ENCODE measurements at places on chromosomes 6 and 20.

DNA sequence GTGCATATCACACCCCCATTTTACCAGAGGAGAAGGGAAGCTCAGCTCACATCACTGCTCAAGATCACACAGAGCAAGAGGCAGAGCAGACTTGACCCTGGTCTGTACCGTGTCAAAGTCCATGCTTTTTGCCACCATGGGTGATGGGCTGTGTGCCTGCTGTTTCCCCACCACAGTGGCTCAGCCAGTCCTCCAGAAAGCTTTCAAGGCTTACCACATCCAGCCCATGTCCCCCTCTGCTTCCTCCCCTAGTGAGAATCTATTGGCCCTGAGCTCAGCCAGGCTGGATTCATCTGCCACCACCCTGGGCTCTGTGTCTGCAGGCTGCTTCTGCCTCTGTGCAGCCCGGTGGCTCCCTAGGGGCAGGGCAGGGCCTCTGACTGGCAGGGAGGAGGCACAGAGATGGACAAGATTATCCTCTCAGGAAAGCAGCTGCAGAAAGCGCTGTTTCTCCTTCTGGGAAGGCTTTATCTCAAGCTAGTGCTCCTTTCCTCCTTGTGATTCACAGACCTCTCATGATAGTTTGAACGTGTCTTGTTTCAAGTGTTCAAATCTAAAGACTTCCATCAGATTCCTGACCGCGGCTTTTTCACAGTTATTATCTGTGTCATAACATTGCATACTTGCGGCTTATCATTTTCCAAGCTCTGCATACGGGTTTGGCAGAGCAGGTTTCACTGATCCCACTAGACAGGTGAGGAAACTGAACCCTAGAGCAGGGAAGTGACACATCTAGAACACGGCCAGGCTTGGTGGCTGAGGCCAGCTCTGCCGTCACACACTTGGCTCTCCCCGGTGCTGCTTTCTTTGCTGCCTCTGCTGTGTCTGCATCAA is 37.4 kb downstream of the VEGFA start:
- DNase-seq = no peak

GRCh38 chr6:162468326-162468725 is 259.2 kb downstream of the PRKN start:
- no peak for DNase-seq

- no peak for DNase-seq
Measured at GRCh38 chr6:148983966-148984365, 237.1 kb downstream of the UST start.

- no peak for DNase-seq
Measured at GRCh38 chr6:170367241-170367640, 60.7 kb downstream of the FAM120B start.

GRCh38 chr20:57663241-57663640 is 43.0 kb upstream of the ZBP1 start:
- no peak for DNase-seq

- DNase-seq = no peak
Measured at GRCh38 chr6:158061709-158062461, 80.2 kb downstream of the SYNJ2 start.

- no peak for DNase-seq
Measured at GRCh38 chr6:18835976-18836375, 448.8 kb downstream of the RNF144B start.

- DNase-seq = no peak
Measured at GRCh38 chr6:63307581-63308246, 12.1 kb downstream of the LGSN start.

- no peak for DNase-seq
Measured at GRCh38 chr20:48354903-48355302, 472.9 kb downstream of the PREX1 start.

GRCh38 chr6:145017051-145017450 is 718.3 kb downstream of the EPM2A start:
- no peak for DNase-seq

- DNase-seq = no peak
Measured at GRCh38 chr6:87682310-87682709, 19.7 kb downstream of the AKIRIN2 start.

GRCh38 chr20:33009214-33010132 is 2.0 kb downstream of the BPIFB2 start:
- DNase-seq = no peak

DNA sequence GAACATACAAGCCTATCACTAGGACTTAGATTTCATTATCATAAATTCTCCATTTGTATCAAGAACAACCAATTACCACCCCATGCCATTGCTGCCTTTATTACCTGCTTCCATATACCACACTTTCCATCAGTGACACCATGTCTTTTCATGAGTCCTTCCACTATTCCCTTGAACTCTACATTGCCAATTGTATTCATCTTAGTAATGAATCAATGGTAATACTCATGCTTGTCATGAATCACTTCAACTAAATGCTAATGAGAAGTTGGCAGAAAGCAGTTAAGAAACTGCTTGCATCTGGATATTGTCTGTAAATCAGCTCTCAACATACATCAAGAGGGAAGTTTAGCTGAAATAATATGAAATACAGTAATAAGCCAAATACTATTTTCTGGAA is 61.2 kb upstream of the RNF217 start:
- DNase-seq = no peak

DNA sequence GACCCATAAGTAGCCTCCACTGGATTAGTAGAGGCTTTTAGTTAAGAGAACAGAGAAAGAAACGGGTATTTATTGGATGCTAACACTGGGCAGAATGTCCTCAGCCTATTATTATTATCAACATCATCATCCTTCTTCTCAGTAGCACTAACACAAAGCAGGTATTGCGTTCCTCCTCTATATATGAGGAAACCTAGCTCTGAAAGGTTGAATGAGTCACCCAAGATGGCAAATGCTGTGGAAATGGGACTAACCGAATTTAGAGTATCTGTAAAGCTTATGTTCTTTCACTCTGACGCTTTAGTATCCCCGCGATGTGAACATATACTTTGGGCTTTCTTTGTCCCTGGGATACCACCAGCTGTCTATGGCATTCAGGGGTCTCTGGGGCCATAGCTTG is 77.0 kb downstream of the ADTRP start:
- DNase-seq = no peak

DNA sequence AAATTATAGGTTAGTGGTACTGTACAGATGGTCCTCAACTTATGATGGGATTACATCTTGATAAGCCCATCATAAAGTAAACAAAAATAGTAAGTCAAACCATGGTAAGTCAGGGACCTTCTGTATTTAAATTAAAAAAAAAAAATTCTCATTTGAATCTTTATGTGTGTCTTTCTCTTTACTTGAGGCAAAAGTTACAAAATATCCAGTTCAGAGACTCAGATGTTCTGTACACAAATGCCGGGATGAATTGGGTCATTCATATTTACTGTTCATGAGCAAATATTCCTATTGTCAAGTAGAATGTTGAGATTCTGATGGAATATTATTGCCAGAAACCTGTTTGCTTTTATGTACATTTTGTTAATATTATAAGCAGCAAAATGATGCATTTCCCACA is 13.4 kb downstream of the PHACTR2 start:
- no peak for DNase-seq

GRCh38 chr6:137313928-137314855 is 95.0 kb upstream of the IFNGR1 start:
- peak; percentile 35 for DNase-seq

- DNase-seq = no peak
Measured at GRCh38 chr6:54291146-54291545, 17.1 kb upstream of the TINAG start.

DNA sequence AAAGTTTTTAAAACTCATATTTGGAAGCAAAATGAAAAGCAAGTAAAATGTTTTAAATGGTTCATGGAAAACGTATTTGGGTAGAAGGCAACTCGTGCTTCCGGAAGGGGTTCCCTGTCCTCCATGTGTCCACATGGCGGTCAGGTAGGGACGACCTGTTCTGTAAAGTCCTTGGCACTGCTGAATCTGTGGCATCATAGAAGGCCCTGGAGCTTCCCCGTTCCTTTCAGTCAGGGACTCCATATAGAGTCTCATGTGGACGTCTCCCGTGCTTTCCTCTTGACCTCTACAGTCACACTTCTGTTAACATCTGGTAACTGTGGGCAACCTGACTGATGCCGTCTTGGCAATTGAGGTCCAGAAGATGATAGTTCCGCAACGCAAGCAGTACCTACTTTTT is 11.4 kb downstream of the DYNLT1 start:
- no peak for DNase-seq

DNA sequence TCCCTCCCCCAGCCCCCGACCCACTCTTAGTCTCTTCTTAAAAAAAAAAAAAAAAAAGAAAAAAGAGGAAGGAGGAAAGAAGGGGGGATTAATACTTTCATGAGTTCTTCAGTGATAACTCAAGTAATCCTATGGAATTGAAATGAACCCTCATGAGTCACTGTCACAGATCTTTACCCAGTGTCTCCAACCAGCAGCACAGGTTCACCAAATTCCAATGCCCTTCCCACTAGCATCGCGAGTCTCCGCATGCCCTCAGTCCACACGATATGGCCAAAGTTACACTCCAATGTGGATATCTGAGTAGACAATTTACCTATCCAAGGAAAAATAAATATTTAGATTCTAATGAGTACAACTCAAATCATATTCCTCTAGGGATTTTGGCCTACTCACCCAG is 74.5 kb downstream of the MDN1 start:
- no peak for DNase-seq

GRCh38 chr6:165245287-165245686 is 64.1 kb downstream of the C6orf118 start:
- peak; percentile 22 for DNase-seq

- DNase-seq = no peak
Measured at GRCh38 chr6:14945461-14946185, 300.2 kb upstream of the JARID2 start.

GRCh38 chr6:130029163-130029562 is 10.8 kb downstream of the L3MBTL3 start:
- no peak for DNase-seq

GRCh38 chr6:128827675-128828464 is 55.1 kb upstream of the LAMA2 start:
- no peak for DNase-seq

- no peak for DNase-seq
Measured at GRCh38 chr20:50330504-50331313, 140.1 kb downstream of the CEBPB start.

- no peak for DNase-seq
Measured at GRCh38 chr6:138972226-138972665, 15.8 kb downstream of the REPS1 start.

GRCh38 chr20:2814587-2815051 is at the start of gene C20orf141:
Gene C20orf141 (plus strand): TSS chr20:2814987. CDS start chr20:2815185, 198 bp downstream.
- no peak for DNase-seq

DNA sequence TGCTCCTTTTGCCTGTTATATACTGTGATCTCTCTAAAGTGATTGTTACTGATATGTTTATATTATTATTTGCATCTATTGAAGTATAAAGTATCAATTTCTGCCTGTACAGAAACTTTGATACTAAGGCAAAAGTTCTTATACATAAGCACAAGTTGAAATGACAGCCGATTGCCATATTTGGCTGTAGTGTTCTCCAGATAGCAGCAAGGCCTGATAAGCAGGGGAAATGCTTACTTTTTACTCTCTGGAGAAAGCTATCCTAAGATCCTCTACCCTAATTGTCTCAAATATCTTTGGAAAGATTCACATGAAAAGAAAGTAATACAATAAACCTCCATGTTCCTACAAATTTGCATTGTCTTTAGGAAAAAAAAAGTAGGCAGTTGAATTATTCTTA is 31.4 kb downstream of the SENP6 start:
- DNase-seq = no peak

- no peak for DNase-seq
Measured at GRCh38 chr6:98054453-98054852, 771.4 kb upstream of the MMS22L start.

- no peak for DNase-seq
Measured at GRCh38 chr20:881051-881782, 34.9 kb downstream of the ANGPT4 start.

- DNase-seq = no peak
Measured at GRCh38 chr20:48459722-48460395, 367.9 kb downstream of the PREX1 start.

DNA sequence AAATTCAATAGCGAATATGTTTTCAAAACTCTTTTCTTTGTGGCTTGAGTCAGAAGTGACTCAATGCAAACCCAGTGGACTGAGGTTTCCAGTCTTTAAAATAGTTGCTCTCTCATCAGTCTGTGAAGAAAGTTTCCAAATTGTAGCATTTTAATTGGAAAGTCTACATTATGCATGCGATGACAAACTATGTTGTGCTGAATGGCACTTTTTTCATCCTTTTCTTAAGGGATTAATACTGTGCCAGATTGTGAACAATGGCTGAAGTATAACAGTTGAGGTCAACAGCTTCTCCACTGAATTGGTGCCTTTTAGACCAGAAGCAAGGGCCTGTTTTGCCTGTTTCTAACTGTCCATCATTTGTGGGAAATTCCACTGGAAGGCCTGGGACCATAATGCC is 377.1 kb downstream of the BTBD9 start:
- DNase-seq = no peak

DNA sequence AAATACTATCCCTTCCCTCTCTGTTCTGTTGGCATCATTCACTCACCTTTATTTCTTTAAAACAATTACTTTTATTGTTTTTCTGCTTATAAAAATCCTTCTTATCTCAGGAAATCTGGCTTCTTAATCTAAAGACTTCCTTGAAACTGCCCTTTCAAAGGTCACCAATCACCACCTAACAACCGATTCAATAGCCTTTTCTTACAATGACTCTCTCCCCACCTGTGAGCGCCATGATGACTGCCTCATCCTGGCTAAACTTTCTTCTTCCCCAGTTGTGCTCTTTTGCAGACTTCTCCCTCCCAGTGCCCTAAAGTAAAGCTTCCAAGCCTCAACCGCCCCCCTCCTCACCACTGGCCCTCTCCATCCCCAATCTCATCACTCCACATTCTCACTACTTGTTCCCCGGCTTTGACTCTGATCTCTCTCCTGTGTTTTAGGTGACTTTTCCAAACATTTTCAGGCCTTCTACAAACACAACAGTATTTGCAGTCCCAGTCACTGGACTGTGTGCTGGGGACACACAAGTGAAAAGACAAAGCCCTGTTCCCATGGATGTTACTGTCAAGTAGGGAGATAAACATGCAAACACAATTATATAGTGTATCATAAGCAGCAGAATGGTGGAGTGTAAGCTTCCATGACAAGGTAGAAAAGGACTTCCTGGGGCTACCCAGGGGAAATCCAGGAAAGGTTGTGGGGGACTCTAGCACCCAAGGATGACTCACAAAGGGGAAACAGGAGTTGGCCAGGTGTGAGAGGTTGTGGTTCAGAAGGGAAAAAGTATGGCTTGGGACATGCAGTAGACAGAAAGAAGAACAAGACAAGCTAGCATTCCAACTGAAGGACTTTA is 12.8 kb downstream of the NHSL1 start:
- no peak for DNase-seq

- DNase-seq = peak; percentile 68
Measured at GRCh38 chr6:125858427-125859320, 67.9 kb downstream of the NCOA7 start.

DNA sequence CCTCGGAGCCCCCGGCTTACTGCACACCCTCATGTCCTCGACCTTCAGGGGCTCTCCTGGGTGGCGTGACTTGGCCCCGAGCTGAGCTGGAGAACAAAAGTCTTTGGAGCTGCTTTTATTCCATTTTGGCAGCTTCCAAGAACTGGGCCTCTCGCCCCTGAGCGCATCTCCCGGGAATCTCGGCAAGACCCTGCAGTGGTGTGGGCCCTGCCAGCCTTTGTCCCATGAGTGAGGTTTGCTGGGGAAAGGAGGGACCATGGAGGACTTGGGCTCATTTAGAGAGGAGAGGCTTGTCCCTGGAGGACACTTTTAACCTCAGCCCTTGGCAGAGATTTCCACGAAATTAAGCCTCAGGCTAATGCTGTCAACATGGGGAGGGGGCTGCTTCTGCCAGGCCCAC is 62.3 kb upstream of the SLCO4A1 start:
- DNase-seq = no peak
